ENCODE measurements at places on chromosomes 13 and 19.

- no peak for DNase-seq
These were observed 24.8 kb downstream of the C2CD4C start for GRCh38 chr19:383922-384798.

DNA sequence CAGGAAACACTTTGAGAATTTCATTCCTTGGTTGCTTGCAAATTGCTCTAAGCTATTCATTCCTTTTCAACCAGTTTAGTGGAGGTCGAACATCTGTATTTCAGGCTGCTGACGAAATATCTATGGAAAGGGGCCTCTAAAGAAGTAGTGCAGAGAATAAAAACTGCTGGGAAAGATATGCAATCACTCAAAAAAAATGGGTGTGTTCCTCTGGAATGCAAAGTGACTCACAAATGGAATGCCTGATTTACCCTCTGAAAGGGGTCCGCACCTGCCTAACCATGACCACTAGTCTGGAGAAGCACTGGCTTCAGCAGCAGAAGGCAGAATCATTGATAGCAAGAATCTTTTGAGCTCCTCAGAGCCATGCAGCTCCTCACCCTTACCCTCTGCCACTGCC is 129.4 kb downstream of the PCDH9 start:
- DNase-seq = no peak

DNA sequence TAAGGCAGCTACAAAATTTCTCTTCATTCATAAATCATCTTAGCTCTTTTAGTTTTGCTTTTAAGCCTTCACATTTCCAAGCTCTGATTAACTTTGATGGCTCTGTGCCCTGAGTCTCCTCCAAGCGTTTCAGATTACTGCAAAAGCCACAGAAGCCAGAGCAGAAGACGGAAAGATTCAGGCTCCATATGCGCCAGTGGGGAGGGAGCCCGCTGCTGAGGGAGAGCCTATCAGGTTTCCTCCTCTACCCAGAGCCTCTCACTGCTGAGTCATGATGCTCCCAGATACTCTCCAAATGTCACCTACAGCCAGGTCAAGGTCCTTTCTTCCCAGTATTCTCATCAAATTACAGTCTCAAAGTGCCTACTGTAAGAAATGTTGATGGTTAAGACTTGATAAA is 193.6 kb downstream of the RAP2A start:
- DNase-seq = no peak

GRCh38 chr19:892894-893689 is at the start of the genes MED16 and RNU6-9:
MED16 (minus strand) TSS chr19:893187; CDS start chr19:891131, 2,056 bp downstream.
RNU6-9 (plus strand) TSS chr19:893484.
- DNase-seq = peak; percentile 52

- DNase-seq = no peak
These were observed 1.6 kb upstream of the TPM4 start for GRCh38 chr19:16074488-16075365.

- DNase-seq = no peak
These were observed 20.6 kb downstream of the TUBGCP3 start for GRCh38 chr13:112567161-112567862.

GRCh38 chr13:66222127-66222526 is 1008.0 kb downstream of the PCDH9 start:
- no peak for DNase-seq

- no peak for DNase-seq
These were observed 375.7 kb upstream of the SPRY2 start for GRCh38 chr13:80716610-80717081.

DNA sequence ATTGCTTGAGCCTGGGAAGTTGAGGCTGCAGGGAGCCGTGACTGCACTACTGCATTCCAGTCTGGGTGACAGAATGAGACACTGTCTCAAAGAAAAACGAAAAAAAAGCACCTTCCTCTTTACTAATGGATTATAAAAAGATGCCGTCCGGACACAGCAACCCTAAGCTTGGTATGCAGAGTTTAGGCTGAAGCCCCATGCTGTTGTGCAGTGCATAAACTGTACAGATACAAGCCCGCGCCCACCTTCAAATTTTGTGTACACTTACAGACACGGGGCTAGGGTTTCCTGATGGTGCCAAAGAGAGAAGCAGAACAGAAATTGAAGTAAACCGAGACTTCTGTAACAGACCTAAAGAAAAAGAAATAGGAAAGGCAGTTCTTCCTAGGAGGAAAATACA is 9.0 kb downstream of the LPAR6 start:
- no peak for DNase-seq

GRCh38 chr13:41008349-41008980 is 10.7 kb downstream of the ELF1 start:
- no peak for DNase-seq

- no peak for DNase-seq
These were observed 1.2 kb upstream of the SLAIN1 start for GRCh38 chr13:77696006-77696878.

DNA sequence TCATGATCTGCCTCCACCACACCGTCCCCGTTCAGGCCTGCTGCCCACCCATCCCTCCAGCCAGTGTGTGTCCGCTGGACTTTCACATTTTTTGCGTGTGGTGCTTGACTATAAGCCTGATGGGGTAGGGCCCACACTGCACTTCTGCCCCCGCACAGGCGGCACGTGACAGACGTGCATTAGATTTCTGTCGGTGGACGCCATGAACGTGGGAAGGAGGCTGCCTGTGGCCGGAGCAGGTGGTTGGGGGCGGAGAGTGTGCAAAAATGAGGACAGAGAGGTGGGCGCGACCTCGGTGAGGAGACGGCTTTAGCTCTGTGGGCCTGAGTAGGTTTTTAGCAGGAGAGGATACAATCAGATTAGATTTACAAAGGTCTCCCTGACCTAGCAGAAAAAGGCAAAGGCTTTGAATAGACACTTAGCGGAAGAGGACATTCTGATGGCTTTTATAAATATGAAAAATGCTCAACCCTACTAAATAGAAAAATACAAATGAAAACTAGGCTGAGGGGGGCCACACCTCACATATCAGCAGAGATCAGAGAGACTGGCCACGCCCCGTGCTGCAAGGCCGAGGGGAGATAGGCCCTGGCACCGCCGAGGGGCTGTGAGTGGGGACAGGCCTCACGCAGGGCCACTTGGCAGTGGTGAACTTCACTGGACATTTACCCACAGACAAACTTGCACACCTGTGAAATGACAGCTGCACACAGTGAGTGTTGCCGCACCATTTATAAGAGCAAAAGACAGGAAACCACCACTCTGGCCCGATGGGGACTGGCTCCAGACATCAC is 25.4 kb downstream of the PAK4 start:
- DNase-seq = no peak

DNA sequence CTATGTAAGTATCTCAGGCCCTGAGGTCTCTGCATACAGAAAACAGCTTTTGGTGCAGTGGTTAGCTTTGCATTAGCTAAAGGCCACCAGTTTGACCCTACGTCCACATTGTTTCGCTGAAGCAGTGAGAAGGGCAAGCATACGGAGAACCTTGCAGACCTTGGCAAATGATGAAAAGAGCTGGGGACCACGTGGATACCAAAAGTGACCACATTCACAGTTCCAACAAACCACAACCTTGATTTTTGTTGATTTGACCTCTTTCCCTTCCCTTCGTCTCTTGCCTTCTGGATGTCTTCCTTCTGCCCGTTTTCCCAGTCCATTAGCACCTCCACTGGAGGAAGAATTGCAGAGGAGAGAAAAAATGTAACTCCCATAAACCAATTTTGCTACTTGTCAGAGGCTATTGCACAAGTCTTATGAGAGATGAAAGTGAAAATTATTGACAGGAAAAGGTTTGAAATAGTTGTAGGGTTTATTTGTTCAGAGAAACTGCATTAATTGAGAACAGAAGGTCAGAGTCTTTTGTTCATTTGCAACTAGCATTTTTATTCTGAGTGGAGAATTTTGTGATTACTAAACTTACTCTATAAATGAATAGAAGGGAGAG is 293.9 kb upstream of the HTR2A start:
- no peak for DNase-seq

DNA sequence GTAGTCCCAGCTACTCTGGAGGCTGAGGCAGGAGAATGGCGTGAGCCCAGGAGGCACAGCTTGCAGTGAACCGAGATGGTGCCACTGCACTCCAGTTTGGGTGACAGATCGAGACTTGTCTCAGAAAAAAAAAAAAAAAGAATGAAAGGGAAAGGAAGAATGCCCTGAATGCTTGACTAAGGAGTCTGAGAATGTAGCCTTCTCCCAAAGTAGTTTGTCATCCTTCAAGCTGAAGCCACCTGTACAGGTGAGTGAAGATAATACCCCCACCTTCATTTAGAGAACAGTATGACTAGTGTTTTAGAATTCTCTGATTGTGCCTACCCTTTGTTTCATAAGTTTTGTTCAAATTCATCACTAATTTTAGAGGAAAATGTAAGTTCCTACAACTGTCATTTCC is 5.9 kb downstream of the RCBTB1 start:
- no peak for DNase-seq

- DNase-seq = no peak
These were observed 10.0 kb downstream of the NRTN start for GRCh38 chr19:5814852-5815246.

DNA sequence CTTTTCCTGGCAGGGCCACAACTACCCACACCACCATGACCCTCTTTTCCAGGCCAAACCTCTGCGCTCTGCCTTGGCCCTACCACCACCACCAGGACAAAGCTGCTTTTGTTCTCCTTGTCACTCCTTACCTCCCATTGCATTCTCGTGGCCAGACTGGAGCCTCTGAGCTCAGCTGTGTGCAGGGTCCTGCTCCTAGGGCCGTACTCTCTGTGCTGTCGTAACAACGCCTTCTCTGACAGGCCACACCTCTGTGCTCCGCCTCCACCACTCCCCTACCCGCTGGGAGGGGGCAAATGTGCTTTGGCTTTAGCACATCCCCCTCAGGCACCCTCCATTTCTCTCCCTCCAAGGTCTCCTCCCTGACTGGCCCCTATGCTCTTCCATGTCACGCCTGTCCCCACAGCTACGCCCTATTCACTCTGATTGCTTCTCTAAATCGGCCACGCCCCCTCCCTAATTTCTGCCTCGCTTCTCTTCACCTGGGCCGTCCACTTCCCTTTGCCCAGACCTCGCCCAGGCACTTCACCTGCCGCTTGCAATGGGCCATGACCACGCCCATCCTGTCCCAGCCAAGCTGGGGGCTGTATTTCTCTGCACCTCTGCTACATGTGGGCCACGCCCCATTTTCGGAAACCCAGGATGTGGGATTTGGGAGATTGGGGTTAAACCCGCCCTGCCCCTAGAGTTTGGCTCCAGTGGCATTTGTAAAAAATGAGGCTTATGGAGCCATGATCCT is 472.3 kb downstream of the KLF12 start:
- DNase-seq = no peak

GRCh38 chr13:52652196-52652979 is at the start of gene SUGT1:
SUGT1 (plus strand) TSS chr13:52652836; CDS start chr13:52652921, 85 bp downstream.
- peak; percentile 70 for DNase-seq

GRCh38 chr13:30798776-30799355 is 63.5 kb downstream of the ALOX5AP start:
- DNase-seq = no peak

DNA sequence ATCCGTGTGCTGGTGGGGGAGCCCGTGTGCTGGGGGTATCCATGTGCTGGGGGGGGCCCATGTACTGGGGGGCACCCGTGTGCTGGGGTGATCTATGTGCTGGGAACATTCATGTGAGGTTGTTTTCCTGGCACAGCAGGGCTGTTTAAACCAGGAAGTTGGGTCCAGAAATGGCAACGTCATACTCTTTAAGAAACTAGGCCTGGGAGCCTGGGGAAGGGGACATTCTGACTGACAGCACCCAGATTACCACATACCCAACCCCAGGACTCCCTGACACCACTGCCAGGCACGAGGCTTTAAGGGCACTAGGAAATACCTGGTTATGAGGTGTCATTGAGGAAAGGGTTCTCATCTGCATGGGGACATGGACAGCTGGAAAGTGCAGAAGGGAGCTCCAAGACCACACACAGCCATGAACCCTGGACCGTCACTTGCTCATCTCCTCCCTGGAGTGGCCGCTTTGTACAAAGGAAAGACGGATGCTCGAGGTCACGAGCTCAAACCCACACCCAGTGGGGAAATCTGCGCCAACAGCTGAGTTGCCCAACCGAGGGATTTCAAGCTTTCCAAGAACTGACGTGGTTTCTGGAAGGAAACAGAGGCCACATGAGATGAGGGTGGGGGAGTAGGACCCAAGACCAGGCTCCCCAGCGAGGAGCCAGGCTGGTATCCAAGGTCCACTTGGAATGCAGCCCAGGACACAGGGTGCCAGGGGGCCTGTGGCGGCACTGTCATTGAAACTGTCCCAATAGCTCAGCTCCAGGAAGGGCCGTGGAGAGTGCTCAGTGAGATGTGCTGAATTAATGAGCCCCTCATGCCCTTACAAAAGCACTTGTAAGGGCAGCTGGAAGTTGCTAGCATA is 40.9 kb downstream of the RAB20 start:
- DNase-seq = no peak

GRCh38 chr13:92719868-92720267 is 506.7 kb upstream of the GPC6 start:
- DNase-seq = no peak

DNA sequence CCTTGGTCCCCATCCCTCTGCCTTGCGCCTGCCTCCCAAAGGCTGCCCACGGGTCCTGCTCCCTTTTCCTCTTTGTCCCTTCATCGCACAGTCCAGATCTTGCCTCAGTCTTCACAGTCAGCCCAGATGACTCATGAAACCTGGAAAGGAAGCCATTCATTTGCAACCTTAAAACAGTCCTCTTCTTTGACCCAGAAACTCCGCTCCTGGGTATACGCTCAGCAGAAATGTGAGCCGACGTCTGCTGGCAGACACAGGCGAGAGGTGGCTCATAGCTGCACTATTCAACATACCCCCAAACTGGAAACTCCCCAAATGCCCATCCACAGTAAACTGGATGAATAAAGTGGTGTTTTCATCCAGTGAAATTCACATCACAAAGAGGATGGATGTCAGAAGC is 13.6 kb upstream of the PEPD start:
- no peak for DNase-seq

DNA sequence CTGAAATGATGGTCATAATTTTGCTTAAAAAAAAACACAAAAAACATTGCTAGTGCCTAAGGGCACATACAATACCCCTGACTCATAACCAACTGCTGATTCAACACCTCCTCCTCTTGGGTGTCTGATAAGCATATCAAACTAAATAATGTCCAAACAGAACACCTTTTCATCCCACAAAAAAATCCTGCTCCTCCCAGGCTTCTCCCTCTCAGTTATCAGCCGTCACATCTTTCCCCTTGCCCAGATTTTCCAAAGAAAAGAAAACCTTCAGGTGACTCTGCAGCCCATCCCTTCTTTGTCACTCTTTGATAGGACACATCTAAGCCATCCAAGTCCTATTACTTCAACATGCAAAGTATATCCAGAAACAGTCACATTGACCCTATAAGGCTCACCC is 46.9 kb downstream of the ABCC4 start:
- DNase-seq = no peak

GRCh38 chr13:114225610-114226009 is 9.1 kb upstream of the CDC16 start:
- DNase-seq = no peak

- no peak for DNase-seq
These were observed 42.1 kb upstream of the C1QTNF9 start for GRCh38 chr13:24267274-24267673.

GRCh38 chr19:19477705-19478383 is 37.5 kb downstream of the TSSK6 start:
- no peak for DNase-seq

DNA sequence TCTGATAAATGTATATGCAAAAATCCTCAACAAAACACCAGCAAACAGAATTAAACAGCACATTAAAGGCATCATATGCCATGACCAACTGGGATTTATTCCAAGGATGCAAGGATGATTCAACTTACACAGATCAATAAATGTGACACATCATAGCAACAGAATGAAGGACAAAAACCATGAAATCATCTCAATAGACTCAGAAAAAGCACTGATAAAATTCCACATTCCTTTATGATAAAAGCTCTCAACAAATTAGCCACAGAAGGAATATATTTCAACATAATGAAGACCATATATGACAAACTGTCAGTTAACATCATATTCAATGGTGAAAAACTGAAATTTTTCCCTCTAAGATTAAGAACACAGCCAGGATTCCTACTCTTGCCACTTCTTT is 691.6 kb downstream of the DIAPH3 start:
- DNase-seq = no peak
